Tibial nerve (tissue), 4 donors: ENCODE measurements at places on chromosomes 4 and X.

DNA sequence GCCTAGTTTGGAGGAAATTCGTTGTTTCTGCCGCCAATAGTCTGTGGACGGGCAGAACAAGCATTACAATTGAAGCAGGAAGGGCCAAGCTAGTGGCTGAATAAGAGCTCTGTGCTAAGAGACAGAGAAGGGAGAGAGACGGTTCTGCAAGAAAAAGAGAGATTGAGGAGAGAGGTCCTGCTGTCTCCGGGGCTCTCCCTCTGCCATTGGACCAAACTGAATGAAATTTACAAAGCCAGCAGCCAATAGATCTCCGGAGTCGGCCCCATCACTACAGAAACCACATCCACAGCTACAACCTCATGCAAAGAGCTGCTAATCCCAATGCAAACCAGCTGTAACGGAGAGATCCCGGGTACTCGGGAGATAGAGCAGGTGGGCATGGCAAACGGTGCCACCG is at the start of gene NLGN4X:
Gene NLGN4X, minus strand, starts transcription at position 148 of the 400 bp plus-strand sequence. CDS start 77,401 bp downstream, outside the sequence.
- DNase-seq: no peak

DNA sequence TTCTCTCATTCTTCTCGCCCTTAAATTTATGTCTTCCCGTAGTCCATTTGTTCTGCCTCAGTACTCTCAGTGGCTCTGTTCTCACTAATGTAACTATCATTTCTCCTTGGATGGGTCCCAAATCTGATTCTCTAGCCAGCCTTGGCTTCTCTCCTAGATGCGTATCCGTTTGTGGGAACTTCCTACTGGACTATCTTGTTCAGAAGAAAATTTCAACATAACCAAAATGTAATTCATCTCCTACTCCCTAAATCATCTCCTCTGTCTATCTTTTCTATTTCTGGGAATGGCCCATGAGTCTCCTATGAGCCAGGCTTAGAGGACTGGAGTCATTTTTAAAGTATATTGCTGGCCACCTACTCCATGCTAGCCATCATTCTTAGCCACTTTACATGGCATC is 4.4 kb upstream of the C4orf36 start:
- DNase-seq: no peak

DNA sequence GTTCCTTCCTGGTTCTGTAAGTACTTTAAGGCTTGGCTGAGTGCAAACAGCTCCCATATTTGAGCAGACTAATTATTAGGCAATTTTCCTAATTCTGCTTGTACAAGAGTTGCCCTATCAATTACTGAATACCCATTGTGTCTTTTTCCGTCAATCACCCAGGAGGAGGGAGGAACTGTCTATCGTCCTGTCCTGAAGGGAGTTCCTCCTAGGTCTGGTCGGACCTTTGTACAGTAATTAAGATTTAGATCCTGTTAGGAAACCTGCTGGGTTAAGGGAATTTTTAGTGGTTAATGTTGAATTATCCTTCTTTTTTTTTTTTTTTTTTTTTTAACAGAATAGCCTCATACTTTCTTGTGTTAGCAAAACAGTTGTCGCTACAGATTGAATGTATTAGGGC is 130.1 kb downstream of the KDM6A start:
- no peak for DNase-seq

DNA sequence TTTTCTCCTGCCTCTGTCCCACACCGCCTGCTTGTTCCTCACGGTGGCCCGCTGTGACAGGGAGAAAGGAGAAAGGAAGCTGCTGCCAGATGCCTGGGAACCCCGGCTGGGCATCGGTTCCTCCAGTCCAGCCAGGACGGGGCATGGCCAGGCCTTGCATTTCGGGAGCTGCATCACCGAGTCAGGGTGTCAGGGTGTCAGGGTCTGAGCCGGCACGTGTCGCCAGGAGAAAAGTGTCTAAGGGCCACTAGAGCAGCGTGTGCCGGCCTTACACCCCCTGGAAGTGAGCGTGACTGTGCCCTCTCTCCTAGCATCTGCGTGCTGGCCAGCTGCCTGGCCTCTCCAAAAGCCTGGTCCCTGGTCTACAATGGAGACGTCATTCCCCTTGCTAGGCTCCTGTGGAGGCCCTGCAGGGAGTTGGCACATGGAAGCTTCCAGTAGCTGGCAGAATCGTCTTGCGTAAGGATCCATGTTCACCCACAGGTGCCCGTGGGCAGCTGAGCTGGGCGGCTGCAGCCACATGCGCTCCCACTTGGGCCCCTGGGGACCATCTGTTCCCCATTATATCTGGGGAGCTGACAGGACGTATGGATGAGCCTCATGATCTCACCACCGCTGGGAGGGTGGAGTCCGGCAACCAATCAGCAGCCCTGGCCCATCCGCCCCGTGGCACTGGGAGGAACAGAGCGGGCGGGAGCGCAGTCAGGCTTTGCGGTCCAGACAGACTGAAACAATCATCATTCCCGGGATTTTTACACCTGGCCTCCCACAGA is 39.9 kb upstream of the HMX1 start:
- DNase-seq: peak; percentile 9

DNA sequence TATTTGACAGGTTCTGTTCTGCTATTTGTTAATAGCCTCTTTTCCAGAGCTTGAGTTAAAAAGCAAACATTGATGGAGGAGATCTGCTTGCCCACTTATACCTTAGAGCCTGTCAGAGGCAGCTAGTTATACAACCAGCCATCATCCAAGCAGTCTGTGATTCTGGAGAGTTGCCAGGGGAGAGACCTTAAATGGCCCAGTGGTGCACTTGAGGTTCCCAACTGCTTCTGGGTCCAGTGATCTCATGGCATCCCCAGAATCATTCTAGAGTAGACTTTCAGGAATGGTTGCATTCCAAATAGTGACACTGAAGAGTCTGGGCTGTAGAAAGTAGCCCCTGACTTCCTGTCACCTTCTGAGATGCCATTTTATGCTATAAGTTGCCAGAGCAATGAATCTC is 160.7 kb downstream of the FHIP1A start:
- DNase-seq: no peak

DNA sequence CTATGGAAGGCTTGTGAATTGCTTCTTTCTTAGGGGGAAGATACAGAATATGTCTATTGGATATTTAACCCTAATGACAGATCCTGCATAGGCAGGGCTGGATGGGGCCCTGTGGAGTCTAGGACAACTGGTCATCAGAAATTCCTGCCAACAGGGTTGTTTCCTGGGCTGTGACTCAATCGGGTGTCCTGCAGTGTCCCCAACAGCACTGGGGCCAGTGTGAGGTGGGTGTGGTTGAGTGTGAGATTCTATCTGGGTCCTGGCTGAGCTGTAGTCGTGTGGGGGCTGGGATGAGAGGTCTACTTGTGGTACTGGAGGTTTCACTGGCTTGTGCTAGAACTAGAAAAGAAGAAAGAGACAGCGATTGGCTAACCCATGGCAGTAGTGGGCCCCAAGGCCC is 87.3 kb upstream of the WDR1 start:
- no peak for DNase-seq
